ENCODE measurements at places on chromosomes 4 and X.

- no peaks in the 10 kb centered on the region for H3K36me3 ChIP-seq
- H3K4me1 ChIP-seq: no peaks in the 10 kb centered on the region
- no peak overlapping the region for H3K4me3 ChIP-seq
- DNase-seq: no peak
Observed at GRCh38 chr4:65416891-65417290, 253.4 kb downstream of the EPHA5 start.

DNA sequence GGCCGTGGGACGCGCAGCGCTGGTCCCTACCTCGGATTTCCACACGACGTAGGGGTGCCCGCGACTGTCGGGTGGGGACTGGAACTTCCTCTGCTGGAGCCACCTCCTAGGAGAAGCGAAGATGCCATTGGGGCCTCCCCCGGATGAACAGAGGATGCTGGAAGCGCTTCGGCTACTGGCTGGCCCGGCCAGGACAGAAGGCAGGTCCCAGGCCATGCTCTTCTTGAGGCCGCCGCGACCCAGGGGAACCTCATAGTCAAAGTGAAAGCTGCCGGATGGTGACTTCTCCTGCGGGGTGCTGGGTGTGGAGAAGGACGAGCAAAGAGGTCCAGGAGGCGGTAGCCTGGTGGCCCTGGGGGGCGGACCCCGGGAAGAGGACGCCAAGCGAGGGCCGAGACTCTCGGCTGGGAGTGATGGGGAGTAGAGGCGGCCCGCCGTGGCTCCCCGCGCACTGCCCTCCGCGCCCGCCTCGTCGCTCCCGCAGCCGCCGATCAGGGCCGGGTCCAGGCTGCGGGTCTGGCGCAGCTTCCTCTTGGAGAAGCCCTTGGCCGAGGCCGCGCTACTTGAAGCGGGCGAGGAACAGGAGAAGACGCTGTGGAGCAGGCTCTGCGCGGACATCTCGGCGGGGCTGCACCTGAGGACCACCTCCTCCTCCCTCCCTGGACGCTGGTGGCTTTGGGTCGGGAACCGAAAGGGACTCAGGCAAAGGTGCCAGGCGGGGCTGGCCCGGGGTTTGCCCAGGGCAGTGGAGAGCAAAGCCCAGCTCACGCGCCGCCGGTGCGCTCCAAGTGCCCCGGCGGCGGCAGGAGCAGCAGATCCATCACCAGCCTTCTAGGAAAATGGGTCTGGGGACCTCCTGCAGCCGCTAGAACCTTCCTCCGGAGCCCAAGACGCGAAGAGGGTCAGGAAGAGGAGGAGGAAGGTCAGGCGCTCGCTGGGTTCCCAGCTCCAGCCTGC is 1.2 kb downstream of the ARHGAP6 start:
- H3K4me3 ChIP-seq: no peak overlapping the region
- H3K4me1 ChIP-seq: no peaks in the 10 kb centered on the region
- no peak for DNase-seq
- no peak overlapping the region for H3K27ac ChIP-seq

GRCh38 chrX:129954804-129955203 is 27.6 kb upstream of the BCORL1 start:
- no peak for DNase-seq
- no peak overlapping the region for H3K27ac ChIP-seq
- no peaks in the 10 kb centered on the region for H3K27me3 ChIP-seq
- no peaks in the 10 kb centered on the region for H3K36me3 ChIP-seq
- no peak overlapping the region for H3K4me3 ChIP-seq
- peaks cover 3% of the 10 kb centered on the region for H3K4me1 ChIP-seq

DNA sequence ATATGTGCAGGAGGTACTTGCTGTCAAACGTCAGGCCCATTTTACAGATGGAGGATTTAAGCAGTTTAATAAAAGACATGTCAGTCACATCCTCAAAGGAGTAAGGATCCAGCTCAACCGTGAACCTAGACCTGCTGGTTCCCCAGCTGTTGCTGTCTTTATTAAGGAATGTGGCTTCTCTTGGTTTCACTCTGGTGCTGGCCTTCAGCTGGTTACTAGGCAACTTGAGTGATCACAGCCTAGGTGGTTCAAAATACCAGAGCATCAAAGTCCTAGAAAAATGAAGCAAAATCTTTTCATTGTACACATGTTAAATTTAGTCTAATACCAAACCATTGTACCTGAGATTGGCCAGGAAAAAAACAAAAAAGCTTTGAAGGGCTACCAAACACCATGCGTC is 32.7 kb upstream of the GLRA2 start:
- H3K27me3 ChIP-seq: no peaks in the 10 kb centered on the region
- no peak overlapping the region for H3K27ac ChIP-seq
- no peaks in the 10 kb centered on the region for H3K4me1 ChIP-seq
- H3K36me3 ChIP-seq: no peaks in the 10 kb centered on the region
- H3K4me3 ChIP-seq: peak overlapping the region; percentile 43

- no peaks in the 10 kb centered on the region for H3K4me1 ChIP-seq
- peaks cover 3% of the 10 kb centered on the region for H3K27me3 ChIP-seq
- no peaks in the 10 kb centered on the region for H3K36me3 ChIP-seq
- no peak for DNase-seq
- no peak overlapping the region for H3K27ac ChIP-seq
- H3K4me3 ChIP-seq: no peak overlapping the region
Observed at GRCh38 chr4:87882321-87882720, 49.6 kb downstream of the MEPE start.

GRCh38 chr4:150982557-150983233 is 32.4 kb downstream of the LRBA start:
- no peak overlapping the region for H3K27ac ChIP-seq
- no peak for DNase-seq
- no peaks in the 10 kb centered on the region for H3K36me3 ChIP-seq
- no peaks in the 10 kb centered on the region for H3K27me3 ChIP-seq

DNA sequence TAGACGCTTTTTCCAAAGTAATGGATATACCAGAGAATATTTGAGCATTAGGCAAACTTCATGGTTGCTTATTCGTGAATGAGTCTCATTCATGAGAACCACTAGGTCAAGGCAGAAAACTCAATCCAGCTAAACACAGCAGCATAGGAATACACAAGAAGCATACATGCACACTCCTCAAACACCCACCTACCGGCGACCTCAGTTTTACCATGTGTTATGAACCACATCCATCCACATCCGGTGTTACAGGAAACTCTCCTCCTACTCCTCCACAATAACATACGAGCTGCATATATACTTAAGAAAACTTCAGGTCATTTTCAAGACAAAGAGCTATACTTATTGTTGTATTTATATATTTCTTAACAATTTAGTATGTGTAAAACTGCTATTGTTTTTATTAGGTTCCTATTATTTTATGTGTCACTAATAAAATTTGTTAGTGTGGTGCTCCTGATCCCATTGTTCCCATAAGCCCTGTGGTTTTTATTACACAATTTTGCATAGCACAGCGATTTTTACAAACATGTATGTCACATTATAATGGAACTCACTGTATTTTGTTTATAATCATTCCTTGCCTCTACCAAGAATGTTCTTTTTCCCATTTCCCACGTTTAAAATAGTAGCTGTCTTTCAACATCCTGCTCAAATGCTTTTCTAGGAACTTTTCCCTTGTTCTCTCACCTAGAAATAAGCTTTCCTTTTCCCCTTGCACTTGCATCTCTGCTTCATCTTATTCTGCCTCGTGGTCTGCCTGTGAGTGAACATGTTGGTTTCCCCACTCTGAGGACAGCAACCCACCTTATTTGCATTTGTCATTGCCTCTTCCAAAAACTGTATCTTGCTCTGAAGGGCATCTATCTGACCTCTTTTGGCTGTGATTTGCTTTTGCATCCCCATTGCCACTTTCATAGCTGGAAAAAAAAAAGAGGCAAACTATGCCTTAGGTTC is 48.3 kb downstream of the STBD1 start:
- H3K27me3 ChIP-seq: no peaks in the 10 kb centered on the region
- no peaks in the 10 kb centered on the region for H3K36me3 ChIP-seq
- no peak for DNase-seq
- H3K4me1 ChIP-seq: no peaks in the 10 kb centered on the region
- H3K4me3 ChIP-seq: no peak overlapping the region

DNA sequence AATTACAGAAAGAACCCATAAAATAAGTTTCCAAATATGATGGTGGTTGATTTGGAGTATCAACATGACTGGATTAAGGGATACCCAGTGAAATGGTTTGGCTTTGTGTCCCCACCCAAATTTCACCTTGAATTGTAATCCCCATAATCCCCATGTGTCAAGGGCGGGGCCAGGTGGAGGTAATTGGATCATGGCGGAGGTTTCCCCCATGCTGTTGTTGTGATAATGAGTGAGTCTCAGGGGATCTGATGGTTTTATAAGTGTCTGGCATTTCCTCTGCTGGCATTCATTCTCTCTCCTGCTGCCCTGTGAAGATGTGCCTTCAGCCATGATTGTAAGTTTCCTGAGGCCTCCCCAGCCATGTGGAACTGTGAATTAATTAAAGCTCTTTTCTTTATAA is 39.1 kb downstream of the WDFY3 start:
- H3K4me1 ChIP-seq: no peaks in the 10 kb centered on the region
- no peak overlapping the region for H3K4me3 ChIP-seq
- H3K27ac ChIP-seq: no peak overlapping the region
- no peak for DNase-seq
- no peaks in the 10 kb centered on the region for H3K36me3 ChIP-seq
